ENCODE measurements at places on chromosomes 12 and 14.
A peak's percentile ranks its signal among the peaks of the same experiment; 100 is the strongest.

DNA sequence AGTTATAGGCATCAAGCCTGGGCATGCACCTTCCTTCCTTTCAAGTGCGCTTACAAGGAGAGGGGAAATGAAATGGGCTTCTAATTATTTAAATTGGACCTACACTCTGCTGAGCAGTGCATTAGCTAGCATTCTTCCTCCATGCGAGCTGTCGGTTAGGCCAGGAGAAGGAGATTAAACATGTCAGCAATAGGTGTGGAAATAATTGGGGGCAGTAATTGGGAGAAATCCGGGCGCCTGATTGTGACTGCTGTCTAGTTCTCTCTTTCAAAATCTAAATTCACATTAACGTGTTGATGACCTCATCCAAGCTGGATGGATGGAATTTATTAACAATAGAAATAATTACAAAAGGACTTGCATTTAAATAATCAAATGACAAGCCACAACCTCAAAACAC is 86.2 kb upstream of the SEL1L start:
- DNase-seq, result no peak

DNA sequence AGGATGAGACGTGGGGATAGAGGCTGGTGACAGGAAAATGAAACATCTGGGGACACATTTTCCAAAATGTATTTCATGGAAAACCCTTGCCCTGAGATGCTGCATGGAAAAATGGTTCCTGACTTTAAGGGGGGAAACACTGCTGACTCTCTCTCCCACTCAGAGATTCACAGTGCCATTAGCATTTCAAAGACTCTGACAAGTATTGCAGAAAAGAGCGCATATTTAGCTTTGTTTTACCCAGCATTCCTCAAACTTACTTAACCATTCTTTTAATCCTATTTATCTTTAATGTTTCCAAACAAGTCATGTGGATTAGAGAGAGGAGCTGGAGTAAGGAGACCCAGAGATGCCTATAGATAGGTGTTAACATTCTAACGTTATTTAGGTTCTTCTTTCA is 141.8 kb upstream of the DYRK2 start:
- DNase-seq, result no peak

DNA sequence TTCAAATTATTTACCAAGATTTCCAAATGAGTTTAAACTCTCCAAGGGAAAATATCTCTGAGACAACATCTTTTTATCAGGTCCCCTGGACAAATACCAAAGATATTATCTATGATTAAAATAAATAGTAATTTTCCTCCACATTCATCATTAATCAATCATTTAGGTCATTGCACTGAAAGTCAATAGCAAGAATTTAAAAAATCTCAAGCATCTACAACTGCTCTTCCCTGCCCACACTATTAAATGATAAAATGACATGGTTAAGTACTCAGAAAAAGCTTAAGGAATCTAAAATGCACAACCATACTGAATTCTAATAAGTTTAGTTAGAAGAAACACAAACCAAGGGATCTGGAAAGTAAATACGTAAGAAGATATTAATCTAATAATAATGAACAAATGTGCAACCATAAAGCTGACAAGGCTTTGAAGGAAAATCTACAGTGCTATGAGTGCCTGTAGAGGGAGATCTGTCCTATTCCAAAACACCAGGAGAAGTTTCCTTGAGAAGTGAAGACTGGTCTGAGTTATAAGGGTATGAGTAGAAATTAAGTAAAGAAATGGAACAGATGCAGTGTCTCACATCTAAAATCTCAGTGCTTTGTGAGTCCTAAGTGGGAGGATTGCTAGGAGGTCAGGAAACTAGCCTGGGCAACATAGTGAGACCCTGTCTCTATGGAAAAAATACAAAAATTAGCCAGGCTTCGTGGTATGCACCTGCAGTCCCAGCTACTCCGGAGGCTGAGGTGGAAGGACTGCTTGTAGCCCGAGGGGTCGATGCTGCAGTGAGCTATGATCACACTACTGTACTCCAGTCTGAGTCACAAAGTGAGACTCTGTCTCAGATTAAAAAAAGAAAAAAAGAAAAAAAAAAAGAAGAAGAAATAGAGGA is 19.2 kb downstream of the INTS13 start:
- no peak for DNase-seq

- no peak for DNase-seq
Observed at GRCh38 chr12:16599081-16599480, 6.9 kb downstream of the LMO3 start.

DNA sequence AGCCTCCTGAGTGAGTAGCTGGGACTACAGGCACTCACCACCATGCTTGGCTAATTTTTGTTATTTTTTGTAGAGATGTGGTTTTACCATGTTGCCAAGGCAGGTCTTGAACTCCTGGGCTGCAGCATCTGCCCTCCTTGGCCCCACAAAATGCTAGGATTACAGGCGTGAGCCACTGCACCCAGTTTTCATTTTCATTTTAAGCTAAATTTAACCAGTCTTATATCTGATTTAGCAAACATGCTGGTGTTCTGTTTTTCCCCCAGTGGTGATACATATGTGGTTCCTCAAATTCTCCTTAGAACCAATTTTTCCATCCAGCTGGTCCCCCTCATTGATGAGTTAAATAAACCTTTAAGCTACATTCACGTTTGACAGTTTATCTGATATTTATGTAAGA is 43.8 kb upstream of the BICD1 start:
- DNase-seq, result no peak

DNA sequence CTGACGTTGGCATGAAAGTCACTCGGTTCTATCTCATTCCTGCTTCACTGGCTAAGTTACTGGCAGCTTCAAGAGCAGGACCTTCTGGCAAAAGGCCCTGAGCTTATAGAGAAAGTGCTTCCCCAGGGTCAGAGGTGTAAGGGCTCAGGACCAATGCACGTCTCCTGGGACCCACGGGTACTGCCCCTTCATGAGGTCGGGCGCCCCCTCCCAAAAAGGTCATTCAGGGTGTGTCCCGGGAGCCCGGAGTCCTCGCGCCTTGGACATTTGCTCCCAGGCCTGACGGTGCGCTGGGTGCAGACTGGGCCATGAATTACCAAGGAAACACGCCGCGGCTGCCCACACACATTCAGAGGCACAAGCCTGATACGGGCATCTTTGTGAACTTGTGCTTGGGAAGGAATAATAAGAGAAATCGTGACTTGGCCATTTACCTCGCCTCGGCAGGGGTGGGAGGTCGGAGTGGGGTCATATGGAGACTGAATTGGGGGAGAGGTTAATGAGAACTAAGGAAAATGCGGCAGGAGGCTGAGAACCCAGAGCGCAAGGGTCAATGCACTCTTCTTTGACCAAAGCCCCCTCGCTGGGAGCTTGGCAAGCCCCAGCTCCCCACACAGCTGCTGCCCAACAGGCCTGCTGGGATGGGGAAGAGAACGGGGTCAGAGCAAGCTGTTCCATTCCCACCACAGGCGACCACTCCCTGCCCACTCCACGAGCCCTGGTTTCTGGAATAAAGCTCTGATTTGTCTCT is 15.7 kb upstream of the SLC6A12 start:
- no peak for DNase-seq

DNA sequence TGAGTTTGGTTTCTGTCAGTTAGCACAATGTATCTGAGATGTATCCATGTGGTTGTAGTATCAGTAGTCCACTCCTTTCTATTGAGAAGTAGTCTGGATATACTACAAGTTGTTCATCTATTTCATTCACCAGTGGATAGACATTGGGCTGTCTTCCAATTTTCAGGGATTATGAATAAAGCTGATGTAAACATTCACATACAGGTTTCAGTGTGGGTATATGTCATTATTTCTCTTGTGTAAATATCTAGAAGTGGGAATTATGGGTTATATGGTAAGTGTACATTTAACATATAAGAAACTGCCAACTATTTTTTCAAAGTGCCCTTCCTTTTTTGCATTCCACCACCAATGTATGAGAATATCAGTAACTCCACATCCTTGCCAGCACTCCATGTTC is 35.9 kb downstream of the PHLDA1 start:
- DNase-seq, result no peak

- no peak for DNase-seq
Observed at GRCh38 chr14:100407376-100408102, 84.4 kb downstream of the SLC25A47 start.

DNA sequence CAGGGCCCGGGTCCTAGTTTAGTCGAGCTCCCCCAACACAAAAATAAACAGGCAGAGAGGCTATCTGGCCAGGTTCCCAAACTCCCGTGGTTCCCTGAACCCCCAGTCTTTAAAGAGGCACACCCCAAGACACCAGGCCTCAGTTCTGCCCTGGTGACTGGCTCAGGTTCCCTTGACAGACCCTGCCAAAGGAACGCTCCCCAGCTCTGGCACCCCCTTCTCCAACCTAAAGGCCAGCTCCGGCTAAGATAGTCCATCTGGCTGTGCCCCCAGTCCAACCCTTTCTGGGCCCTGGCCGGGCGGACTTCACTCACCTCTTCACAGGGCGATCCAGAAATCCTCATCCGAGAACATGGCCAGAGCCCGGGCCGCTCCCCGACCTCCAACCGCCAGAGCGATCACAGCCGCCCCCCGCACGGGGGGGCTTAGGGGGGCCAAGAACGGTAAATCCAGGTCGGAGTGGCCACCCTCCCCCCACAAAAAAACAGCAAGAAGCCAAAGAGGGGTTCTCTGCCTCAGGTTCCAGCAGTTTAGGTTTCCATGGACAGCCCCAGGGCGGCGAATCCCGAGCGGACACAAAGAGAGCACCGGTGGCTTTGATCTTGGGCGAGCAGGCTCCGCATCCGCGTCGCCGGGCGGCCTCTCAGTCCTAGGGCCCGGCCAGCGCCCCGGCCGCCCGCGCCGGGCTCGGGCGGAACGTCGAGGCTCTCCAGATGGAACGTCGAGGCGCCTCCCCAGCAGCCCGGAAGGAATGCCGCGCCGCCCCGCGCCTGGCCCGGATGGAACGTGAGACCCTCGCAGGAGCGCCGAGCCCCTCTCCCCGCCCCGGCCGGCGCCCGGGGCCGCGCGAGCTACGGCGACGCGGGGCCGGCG is 1.1 kb downstream of the KMT2D start:
- no peak for DNase-seq

DNA sequence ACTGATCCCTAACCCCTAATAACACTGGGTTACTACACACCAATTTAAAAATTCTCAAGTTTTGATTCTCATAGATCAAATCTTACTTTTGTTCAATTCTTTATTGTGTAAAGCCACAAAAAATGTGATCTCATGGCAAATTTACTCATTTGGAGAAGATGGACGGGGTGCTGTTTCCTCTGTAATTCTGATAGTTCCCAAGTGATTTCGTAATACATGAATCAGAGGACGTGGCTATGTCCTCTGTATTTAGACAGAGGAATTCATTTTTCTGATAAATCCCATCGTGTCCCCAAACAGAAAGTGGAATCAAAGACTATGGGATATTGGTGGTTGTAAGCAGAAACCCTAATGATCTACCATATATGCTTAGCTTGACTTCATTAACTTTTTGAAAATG is 76.6 kb upstream of the GNG2 start:
- no peak for DNase-seq

GRCh38 chr12:96824074-96824837 is 82.8 kb upstream of the NEDD1 start:
- no peak for DNase-seq

DNA sequence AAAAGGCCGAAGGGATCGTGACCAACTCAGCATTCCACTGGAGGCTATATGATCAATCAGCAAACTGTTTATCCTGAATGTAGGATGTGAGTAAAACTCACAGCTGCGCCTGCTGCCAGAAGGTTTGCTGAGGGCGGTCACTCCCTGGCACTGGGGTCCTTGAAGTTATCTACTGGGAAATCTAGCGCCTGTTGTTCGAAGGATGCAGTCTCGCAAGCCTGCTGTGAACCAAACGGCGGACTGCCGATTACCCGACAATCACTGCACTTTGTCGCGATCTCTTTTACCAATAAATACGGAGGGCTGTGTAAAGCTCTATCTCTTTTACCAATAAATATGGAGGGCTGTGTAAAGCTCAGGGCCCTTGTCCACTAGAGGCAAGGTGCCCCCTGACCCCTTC is 12.9 kb downstream of the DDX51 start:
- peak; percentile 17 for DNase-seq

GRCh38 chr12:122836027-122836921 is 1.0 kb downstream of the HIP1R start:
- DNase-seq, result no peak

GRCh38 chr14:104390221-104390931 is 189.2 kb upstream of the C14orf180 start:
- no peak for DNase-seq

- no peak for DNase-seq
Observed at GRCh38 chr12:124512667-124513296, 54.6 kb downstream of the NCOR2 start.

DNA sequence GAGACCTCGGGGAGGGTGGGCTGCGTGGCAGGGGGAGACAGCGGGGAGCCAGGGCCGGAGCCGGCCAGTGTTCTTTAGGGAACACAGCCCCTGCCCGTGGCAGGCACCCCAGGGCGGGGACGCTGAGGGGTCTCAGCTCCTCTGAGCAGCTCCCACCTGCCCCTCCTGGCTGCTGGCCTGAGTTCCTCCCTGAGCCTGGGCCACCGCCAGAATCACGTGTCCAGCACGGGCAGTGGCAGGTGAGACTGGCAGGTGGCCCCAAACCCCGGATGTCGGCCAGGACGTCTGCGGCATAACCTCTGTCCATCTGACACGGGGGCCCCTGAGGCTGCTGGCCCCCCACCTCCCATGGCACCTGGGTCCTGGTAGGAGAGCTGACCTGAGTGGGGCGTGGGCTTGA is 25.1 kb downstream of the NOC4L start:
- DNase-seq, result no peak

DNA sequence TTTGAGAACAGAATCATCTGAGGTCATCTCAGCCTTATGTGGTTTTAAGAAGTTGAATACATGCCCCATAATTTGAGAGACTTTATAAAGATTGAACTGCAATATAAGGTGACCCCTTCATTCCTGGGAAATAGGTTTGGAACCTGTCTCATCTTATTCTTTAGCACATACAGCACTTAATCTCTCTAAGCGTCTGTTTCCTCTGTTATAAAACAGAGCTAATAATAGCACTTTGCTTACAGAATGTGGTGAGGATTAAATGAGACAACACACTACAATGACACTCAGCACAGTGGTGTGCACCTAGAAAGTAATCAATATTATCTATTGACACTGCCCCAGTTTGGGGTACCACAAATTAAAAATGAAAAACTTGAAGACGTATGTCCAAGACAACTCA is 102.1 kb downstream of the DUSP6 start:
- no peak for DNase-seq

DNA sequence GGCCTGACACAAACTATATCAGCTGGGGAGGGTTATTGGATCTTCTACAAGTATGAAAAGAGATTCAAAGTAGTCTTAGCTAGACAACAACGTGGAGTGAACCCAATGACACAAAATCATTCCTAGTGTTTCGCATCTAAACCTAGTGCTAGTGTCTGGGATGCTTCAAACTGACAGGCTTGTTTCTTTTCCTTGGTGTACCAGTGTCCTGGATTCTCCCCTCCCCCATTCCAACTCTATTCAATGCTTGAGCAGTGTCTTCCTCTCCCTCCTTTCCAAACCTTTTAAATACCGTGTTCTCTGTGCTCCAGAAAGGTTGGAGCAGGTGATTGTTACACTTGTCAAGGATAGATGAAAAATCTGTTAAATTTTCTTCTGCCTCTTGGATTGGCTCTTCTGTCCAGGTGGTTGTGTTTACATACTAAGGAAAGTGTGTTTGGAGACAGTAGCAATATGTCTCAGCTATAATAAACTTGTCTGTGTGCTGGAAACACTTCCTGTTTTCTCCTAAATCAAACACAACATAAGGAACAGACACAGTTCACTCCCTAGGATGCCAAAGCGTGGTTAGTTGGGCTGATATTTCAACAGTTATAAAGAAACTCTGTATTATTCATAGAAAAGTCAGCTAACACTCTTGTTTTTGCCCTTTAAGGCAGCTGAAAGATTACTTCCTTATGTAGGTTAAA is 14.4 kb upstream of the GUCY2C start:
- peak; percentile 23 for DNase-seq
